ENCODE measurements at places on chromosomes 2 and 18. TPM values are rescaled to one million over a fixed set of nuclear protein-coding genes. Genes with fewer than 3 reads are reported as not detected.

TCF23 gene
- total RNA-seq, result not detected

CCBE1 gene
- total RNA-seq, result 48.7 TPM

AFF3 gene
- 3.4 TPM for total RNA-seq

DCDC2C gene
- not detected for total RNA-seq

ATP8B1 gene
- 73.6 TPM for total RNA-seq

ASB18 gene
- total RNA-seq, result not detected

CREG2 gene
- total RNA-seq, result 2.4 TPM

CLIP4 gene
- total RNA-seq, result 42.6 TPM

All from smooth muscle cell of the pulmonary artery (primary cell).